ENCODE measurements at places on chromosomes 4 and X. TPM values are rescaled to one million over a fixed set of nuclear protein-coding genes. Genes with fewer than 3 reads are reported as not detected.

Gene ARR3
- total RNA-seq, result not detected

Gene HSD17B11
- 27.5 TPM for total RNA-seq

Gene RPS6KA3
- total RNA-seq, result 28.6 TPM

Gene GABRA4
- 19.1 TPM for total RNA-seq

Gene ABCB7
- 27.0 TPM for total RNA-seq

Gene LDB2
- total RNA-seq, result 99.4 TPM

Measured in diencephalon (tissue), 1 donor.